Fibroblast of lung (primary cell): ENCODE measurements at places on chromosomes 11 and 22. TPM values are rescaled to one million over a fixed set of nuclear protein-coding genes. Genes with fewer than 3 reads are reported as not detected.

DNA sequence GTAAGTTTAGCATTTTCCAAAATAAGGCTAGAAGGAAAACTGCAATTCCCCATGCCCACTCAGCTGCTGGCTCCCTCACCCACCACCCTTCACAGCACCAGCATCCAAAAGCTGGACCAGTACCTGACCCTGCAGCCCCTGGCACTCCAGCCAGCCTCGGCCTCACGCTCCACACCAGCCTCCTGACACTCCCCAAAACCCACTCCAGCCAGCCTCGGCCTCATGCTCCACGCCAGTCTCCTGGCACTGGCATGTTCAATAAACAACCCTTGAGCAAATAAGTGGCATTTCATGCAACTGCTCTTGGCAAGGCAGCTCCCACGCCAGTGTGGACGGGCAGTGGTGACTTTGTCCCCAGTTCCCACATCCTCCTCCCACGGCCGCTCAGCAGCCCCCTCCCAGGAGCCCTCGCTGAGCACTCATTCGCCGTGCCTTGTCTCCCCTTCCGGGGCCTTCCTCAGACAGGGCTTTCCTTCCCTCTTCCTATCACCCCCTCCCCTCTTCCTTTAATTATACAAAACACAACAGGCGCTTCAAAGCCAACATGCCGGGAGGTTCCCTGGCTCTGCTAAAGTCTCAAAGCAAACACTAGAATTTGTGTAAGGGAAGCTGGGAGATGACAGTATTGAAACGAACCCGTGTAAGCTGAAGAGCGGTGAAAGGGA lies 6.8 kb downstream of the TOLLIP start:
- peaks cover 2% of the 10 kb centered on the region for H3K36me3 ChIP-seq
- no peak for DNase-seq
- peaks cover 3% of the 10 kb centered on the region for H3K4me1 ChIP-seq
- H3K27me3 ChIP-seq, result no peaks in the 10 kb centered on the region
- no peak overlapping the region for H3K27ac ChIP-seq
- H3K4me3 ChIP-seq, result no peak overlapping the region

EEF1G gene
- total RNA-seq, result 1,405 and 1,825 TPM in 2 replicates

DNA sequence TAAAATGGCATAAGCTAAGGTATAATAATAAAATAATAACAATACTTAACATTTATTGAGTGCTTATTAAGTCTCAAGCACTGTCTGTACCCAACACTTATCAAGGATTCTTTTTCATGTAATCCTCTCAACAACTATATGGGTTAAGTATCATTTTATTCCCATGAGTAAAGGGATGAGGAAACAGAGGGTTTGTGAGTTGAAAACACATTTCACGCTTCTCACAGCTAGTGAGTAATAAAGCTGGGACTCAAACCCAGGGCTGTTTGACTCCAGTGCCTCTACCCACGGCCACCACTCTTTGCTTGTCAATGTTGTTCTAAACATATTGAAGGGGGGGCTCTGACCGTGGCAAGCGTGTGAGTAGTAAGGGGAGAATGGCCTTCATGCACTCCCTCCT lies 8.7 kb downstream of the CD3E start:
- no peak for DNase-seq
- H3K4me3 ChIP-seq, result no peak overlapping the region
- no peaks in the 10 kb centered on the region for H3K36me3 ChIP-seq
- H3K27me3 ChIP-seq, result no peaks in the 10 kb centered on the region
- no peak overlapping the region for H3K27ac ChIP-seq

DNA sequence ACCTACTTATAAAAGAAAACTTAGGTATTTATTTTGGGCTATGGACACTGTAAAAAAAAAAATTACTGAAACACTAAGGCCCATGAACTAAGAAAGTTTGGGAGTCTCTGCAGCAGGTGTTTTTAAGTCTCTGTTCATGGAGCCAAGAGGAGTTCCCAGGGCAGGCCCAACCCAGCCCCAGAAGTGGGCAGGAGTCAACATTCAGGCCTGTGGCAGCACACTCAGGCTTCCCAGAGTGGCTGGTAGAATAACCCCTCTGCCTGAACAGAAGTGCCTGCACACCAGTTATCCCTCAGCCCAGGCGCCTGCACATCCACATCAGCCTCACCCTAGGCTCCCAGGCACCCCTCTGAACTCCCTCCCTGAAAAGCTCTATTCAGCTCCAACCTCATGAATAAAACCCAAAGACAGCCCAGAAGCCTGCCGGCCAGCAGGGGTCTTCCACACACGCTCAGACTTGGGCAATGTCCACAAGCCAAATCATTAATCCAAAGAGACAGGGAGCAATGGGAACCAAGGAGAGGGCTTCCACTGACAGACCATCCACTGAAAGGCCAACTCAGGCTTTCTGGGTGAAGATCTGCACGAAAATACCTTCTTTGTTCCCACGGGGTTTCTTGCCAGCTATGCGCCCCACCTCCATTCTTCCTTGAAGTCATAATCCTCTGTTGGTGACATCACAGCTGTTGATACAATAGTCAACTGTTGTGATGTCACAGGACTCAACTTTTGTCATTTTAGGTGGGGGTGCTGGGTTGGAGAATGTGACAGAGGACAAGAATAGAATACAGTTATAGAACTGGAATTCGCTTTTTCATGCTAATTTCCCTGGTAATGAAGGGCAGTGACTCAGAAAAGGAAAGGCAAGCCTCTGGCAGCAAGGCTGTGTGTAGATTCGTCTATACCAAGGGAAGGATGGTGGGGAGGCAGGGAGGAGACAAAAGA lies 83.7 kb downstream of the RPL27A start:
- H3K4me1 ChIP-seq, result peaks cover 29% of the 10 kb centered on the region
- no peaks in the 10 kb centered on the region for H3K27me3 ChIP-seq
- no peak overlapping the region for H3K4me3 ChIP-seq
- H3K36me3 ChIP-seq, result no peaks in the 10 kb centered on the region
- H3K27ac ChIP-seq, result peak overlapping the region; percentile 74

DNA sequence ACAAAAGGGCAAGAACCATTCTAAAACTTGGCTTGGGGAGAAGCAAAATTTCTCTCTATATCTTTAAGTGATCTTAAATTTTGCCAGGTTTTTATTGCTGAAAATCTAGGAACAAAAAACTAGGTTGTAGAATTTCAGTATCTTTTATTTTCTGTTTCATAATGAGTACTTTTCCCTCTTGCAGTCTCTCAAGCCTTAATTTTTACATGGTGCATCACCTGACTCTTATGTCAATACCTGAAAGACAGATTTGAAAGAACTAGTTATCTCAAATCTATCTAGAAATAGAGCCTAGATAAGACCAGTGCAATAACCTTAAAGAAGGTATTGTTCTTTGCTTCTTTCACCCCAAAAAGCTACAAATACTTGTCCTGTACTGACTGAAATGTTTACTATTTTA lies 122.1 kb downstream of the TRIM44 start:
- no peak overlapping the region for H3K4me3 ChIP-seq
- H3K27ac ChIP-seq, result no peak overlapping the region
- H3K36me3 ChIP-seq, result no peaks in the 10 kb centered on the region
- DNase-seq, result no peak

DNA sequence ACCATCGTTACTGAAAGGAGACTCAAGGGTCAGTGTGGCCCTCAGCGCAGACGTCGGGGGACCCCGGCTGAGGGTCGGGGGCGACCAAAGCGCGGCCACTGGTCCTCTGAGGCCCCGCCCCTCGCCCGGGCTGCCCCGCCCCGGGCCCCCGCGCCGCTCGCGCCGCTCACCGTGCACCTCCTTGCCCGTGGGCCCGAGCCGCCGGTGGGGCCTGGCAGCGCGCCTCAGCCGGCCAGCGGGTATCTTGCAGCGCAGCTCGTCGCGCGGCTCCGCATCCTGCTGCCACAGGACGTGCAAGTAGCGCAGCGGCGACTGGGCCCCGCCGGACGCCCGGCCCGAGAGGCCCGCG lies 419 bp downstream of the ANKRD54 start:
- peaks cover 3% of the 10 kb centered on the region for H3K4me1 ChIP-seq
- H3K27ac ChIP-seq, result peak overlapping the region; percentile 79
- H3K27me3 ChIP-seq, result no peaks in the 10 kb centered on the region

PATE2 gene
- total RNA-seq, result 0.17 TPM in 1 of 2 replicates, not detected in the other

SCUBE1 gene
- 0.17 and 0.51 TPM in 2 replicates for total RNA-seq
